ENCODE measurements at places on chromosomes 4 and X.

DNA sequence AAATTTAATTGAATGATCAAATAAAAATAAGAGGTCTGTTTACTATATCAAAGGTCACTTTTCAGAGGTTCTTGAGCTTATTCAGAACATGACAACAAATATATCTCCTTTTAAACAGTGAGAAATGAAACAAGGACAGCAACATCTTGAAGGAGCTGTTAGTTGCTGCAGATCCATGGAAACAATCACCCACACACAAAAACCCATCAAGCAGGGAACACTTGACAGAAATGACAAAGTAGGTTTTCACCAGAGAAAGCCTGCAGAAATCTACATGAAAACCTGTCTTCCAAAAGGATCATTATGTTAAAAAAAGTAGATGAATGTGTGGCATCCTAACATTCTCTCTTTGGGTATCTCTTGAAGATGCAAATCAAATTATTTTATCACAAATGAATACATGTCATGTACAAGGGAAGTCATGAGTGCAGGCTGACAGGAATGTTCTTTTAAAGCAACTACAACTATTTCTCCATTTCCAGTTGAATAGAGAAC lies 203.0 kb downstream of the GRIA2 start:
- no peak for DNase-seq

DNA sequence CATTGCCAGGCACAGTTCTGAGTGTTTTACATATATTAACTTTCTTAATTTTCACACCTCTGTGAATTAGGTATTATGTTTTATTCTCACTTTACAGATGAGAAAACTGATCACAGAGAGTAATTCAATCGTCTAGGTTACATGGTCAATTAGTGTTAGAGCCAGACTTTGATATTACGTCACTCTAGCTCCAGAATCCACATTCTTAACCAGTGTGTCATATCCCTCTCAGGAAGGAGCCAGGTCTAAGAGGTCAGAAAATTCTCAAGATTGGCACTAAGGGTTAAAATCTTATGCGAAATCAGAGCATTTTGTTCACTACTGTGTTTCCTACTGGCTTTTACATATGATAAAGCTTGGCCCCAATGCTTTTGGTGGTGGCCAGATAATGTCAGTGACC lies 7.4 kb downstream of the DMP1 start:
- no peak for DNase-seq

DNA sequence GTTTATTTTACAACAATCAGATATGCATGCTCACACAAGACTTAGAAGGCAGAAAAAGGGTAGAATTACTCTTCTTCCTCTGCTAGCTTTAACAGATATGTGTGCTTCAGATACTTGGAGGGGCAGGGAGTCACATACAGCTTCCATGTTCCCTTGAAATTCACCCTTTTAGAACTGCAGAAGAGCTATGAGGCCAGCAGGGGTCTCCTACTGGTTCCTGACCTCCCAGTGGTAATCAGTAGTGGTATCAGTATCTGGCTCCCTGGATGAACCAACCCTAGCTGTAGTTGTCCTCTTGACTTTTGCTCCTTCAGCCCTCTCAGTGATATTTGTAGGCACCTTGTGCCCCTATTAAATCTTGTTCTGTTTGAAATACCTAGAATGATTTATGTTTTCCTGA lies 81.5 kb downstream of the RCHY1 start:
- no peak for DNase-seq

DNA sequence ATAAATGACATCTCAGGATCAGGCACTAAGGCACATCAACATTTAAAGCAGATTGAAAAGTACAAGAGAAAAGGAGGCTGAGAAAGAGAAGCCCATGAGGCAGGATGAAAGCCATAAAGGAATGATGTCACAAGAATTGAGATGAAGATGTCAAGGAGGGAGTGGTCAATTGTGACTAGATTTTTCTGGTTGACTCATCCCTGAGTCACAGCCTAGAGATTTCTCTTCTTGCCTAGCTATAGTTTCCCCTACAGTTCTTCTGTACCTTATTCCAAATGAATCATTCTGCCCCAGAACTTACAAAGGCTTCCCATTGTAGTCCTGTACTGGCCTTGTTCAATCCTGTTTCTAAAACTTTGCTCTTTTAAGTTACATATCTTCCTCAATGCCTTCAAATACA lies 3.4 kb upstream of the USP53 start:
- no peak for DNase-seq

DNA sequence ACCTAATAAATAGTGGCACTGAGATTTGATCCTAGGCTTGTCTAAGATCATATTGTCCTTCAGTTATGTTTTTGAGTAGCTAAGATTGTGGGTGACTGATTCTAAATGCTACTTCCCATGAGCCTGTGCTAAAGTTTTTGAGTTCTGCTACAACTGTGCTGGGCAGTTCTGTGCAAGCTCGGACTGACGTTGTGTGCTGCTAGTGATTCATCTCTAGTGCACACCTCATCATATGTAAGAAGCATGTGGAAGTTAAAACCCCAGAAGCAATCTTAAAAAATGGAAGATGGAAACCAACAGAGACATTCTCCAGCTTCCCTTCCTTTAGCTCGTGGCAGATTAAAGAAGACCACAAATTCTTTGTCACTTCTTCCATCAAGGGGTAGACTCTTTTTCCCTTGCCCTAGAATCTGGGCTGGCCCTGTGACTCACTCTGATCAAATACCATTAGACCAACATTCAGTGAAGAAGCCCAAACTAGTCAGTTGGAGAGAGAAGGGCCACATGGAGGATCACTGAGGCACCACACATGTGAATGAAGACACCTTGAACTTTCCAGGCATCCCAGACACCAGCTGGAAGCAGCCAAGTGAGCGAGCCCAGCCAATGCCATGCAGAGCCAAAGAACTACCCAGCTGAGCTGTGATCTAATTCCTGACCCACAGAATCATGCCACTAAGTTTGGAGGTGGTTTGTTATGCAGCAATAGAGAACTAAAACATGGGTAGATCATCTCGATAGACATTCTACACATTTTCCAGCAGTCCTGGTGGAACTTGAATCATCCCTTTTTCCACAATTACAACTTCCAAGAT lies 16.8 kb downstream of the ARHGAP6 start:
- no peak for DNase-seq

DNA sequence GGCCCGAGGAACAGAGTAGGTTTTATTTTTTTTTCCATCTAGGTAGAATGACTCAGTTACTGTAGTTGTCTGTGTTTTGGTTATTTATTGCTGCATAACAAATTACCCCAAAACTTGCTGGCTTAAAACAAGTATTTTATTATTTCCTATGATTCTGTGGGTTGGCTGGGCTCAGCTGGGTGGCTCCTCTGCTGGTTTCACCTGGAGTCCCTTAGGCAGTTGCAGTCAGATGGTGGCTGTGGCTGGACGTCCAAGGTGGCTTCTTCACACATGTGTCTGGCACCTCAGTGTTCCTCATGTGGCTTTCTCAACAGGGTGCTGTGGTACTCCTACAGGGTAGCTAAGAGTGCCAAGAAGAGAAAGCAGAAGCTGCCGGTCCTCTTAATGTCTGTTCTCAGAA lies 115.8 kb downstream of the PHEX start:
- DNase-seq: no peak

All from activated T-helper 1 cell treated with anti-CD3 and anti-CD28 coated beads, Interleukin-2, amount 50 U/mL, for 16 hours (primary cell).